CD8-positive, alpha-beta memory T cell (primary cell): ENCODE measurements at places on chromosomes 12 and 14. TPM values are rescaled to one million over a fixed set of nuclear protein-coding genes. Genes with fewer than 3 reads are reported as not detected.

DNA sequence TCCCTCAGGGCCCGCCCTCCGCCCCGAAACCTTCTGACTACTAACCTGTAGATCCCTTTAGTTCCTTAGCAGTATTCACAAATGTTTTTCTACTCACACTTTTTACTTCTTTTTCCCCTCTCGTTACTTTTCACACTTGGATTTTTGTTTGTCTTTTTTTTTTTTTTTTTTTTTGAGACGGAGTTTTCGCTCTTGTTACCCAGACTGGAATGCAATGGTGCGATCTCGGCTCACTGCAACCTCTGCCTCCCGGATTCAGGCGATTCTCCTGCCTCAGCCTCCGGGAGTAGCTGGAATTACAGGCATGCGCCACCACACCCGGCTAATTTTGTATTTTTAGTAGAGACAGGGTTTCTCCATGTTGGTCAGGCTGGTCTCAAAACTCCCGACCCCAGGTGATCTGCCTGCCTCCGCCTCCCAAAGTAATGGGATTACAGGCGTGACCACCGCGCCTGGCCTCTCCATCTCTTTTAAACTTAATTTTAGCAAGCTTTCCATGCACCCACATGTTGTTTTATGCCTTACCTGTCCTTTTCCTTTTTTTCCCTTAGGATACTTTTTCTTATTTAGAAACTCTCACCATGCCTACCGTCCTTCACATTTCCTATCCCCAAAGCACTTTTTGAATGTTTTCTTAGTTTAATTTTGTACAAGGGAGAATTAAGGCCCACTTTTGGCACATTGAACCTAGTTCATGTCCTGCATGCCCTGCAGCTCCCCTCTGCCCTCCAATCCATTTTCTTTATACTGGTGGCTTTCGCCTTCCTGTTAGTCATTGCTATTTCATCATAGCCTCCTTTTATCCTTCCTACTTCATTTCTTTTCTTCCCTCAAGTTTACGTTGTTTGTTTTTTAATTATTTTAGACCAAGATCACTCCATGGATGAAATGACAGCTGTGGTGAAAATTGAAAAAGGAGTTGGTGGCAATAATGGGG is 1.1 kb downstream of the SP1 start:
- no peak for DNase-seq

DNA sequence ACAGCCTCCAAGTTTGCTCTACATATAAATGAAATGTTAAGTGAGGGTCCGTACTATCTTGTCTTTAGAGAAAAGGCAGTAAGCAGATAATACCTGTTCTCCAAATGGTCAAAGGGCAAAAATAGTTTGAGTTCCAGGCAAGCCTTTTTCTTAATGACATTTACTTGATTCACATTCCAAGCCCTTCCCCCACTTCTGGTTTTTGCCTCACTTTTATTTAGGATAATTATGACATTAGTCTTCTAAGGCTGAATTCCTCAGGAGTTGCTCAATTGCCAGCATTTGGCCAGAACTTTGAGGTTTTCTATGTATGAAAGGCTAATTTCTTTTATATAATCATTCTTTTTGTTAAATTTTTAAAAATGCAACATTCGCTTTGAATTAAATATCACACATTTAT is 62.5 kb upstream of the DUSP6 start:
- DNase-seq, result no peak

GRCh38 chr12:13373131-13373530 is 176.6 kb downstream of the EMP1 start:
- DNase-seq, result no peak

- DNase-seq, result no peak
Measured at GRCh38 chr14:88599761-88600439, 37.1 kb downstream of the ZC3H14 start.

DNA sequence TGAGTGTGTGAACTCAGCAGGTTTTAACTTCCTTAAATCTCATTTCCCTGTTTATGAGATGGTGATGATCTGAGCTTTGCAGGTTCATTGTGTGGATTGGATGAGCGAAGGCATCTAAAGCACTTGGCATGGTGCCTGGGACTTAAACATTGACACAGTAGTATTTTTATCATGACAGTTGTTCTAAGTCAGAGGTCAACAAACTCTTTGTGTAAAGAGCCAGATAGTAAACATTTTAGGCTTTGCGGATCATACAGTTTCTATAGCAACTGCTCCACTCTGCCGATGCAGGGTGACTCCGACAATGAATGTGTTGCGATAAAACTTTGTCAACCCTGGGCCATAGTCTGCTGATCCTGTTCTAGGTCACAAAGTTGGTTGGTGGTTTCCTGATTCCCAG is 25.2 kb downstream of the SLC24A4 start:
- DNase-seq, result no peak

The CHMP4A gene
- polyA plus RNA-seq, result 159 TPM

The CCDC38 gene
- polyA plus RNA-seq, result not detected

The BEGAIN gene
- 0.26 TPM for polyA plus RNA-seq
